ENCODE measurements at places on chromosomes 5 and 9.

- DNase-seq: no peak
These were observed 374.2 kb downstream of the MAN2A1 start for GRCh38 chr5:110063640-110064602.

GRCh38 chr5:147098233-147098790, 136.5 kb upstream of the STK32A start:
- DNase-seq: no peak

DNA sequence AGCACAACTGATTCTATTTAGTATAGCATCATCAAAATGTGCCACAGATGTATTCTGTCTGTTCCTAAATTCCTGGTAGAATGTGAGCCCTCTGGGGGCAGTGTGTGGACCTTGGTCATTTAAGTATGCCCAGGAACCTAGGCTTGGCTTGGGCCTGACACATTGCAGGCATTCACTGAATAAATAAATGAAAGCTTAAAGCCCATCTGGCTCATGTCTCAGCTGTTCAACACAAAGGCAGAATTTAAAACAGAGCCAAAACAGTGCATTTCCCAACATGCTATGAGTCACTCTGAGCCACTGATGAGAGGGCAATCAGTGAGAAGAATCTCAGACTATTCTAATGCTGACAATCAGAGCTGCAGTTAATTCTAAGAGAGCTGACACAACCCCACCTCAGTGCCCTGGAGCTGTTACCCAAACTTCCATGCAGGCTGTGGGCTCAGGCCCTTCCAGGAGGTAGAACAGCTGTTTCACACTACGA, 8.1 kb downstream of the FAM193B start:
- DNase-seq: no peak

DNA sequence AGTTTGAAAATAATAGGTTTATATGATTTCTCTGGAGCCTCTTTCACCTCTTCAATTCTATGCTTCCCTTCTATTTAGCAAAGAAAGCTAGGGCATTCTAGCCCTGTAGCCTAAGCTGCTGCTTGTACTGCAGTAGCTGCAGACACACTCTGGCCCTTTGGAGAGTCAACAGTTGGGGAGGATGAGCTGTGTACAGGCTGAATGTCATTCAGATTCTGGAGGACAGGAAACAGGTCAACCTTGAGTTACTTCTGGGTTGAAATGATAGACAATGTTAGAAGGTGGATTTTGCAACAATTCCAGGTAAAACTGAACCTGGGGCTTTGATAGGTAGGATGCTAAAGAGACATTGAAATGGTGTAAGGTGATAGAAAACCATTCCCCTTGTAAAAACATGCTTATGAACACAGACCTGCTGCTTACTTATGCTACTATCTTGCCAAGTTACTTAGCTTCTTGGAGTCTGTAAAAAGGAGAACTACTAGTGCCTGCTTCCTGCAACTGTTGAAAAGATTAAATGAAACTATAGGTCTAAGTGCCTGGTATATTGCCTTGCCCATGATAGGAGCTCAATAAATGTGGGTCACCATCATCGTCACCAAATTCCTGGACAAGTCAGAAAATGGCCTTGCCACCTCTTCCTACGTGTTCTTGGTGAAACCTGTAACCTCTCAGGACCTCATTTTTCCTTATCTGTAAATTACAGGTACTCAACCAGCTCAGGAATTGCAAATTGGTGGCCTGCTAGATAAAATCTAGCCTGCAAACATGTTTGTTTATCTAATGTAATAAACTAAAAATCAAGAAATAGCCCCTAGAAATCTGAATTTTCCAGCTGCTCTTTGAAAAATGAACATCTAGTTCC, 83.7 kb downstream of the GALNT10 start:
- no peak for DNase-seq

GRCh38 chr9:720239-720881, 121.1 kb upstream of the DMRT1 start:
- no peak for DNase-seq

- DNase-seq: no peak
These were observed 82.8 kb downstream of the PRR16 start for GRCh38 chr5:120546922-120547321.

- DNase-seq: no peak
These were observed 126.7 kb upstream of the SLCO6A1 start for GRCh38 chr5:102625468-102625867.

DNA sequence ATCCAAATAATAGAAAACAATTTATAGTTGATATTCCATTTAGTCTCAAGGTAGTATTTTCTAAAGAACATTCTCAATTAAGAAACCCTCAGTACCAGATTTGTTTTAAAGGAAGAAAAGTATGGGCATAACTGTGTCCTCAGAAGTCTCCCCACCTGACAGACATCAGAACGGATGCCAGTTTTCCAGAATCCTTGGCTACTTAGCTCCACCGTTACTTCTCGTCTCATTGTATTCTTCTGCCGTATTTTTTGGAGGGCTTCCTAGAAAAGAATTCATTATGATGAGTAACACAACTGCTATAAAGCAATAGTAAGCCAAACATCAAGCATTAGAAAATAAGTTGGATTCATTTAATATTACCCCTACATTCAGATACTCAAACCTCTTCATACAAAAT, 67.8 kb downstream of the DROSHA start:
- no peak for DNase-seq

- no peak for DNase-seq
These were observed 411.0 kb downstream of the MAT2B start for GRCh38 chr5:163916376-163916775.

- DNase-seq: no peak
These were observed 3.4 kb downstream of the KIAA1958 start for GRCh38 chr9:112489876-112490666.

DNA sequence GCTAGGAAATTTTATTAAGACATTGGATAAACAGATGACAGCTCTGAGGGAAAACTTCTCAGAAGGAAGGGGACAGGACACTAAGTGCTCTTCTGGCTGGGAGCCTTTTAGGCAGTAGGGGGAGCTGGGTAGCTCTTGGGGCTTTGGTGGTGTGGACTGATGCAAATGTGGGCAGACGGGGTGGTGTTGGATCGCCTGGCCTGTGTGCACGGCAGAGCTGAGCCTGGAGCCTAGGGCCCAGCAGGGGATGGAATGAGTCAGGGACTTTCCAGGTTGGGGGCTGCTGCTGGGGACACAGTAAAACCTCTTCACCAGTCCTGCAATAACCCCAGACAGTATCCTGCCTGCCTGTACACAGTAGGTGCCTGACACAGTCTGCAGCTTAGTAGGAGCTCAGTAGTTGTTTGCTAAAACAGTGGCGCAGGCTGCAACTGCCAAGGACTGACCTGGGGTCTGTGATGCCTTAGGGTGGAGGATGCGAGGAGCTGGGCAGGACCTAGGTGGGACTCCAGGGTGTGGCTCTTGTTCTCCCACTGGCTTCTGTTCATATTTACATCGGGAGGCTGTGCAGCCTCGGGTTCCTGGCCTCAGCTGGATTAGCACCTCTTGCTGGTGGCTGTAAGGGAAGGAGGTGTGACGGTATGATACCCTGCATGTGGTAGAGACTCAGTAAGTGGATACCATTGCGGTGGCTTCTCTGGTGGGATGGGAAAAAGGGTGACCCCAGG, 83.8 kb downstream of the DAB2IP start:
- no peak for DNase-seq

- no peak for DNase-seq
These were observed 134.4 kb downstream of the FGF1 start for GRCh38 chr5:142551338-142552067.

- DNase-seq: no peak
These were observed 36.4 kb downstream of the FSD1L start for GRCh38 chr9:105484226-105484625.

DNA sequence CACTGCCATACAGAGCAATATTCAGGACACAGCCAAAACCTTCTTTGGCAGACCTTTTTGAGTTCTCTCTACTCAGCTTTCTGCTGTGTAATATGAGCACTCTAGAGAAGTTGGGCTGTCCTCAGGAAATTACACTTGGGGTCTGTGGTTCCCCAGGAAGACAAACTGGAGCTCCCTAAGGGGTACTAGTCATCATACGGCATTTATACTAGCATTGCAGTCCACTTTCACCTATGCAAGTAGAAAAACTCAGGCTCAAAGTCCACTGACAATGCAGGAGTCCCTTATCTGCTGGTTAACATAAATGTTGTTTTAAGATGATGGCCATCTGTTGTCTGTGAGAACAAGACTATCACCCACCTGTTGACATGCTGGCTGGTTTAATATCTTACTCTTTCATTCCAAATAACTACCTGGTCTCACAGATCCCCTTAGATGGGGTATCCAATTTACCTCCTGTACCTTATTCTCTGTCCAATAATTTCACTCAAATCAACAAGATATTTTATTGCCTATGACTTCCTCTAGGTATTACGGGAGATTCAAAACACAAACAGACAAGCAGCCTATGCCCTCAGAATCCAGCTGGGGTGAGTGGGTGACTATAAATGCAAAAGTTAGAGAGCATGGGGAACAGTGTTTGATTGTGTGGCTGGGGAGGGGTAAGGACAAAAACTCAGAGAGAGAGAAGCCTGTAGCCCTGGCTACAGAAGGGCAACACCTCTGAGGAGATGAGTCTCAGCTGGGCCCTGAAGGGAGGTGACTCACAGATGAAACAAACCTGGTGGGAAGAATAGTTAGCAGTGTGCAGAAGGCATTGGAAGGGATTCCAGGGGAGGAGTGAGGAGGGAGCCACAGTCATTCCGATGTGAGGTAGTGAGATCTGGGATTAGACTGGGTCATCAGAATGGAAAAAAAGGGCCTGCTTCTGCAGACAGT, 10.2 kb downstream of the DOCK8 start:
- no peak for DNase-seq

- DNase-seq: no peak
These were observed 119.4 kb downstream of the IRX1 start for GRCh38 chr5:3715062-3715461.

GRCh38 chr9:135525241-135526088, 4.2 kb downstream of the LCN1 start:
- DNase-seq: no peak

- no peak for DNase-seq
These were observed 1398.3 kb upstream of the CDH6 start for GRCh38 chr5:29795096-29795652.

GRCh38 chr5:88388476-88389337, 120.1 kb upstream of the TMEM161B start:
- DNase-seq: no peak

DNA sequence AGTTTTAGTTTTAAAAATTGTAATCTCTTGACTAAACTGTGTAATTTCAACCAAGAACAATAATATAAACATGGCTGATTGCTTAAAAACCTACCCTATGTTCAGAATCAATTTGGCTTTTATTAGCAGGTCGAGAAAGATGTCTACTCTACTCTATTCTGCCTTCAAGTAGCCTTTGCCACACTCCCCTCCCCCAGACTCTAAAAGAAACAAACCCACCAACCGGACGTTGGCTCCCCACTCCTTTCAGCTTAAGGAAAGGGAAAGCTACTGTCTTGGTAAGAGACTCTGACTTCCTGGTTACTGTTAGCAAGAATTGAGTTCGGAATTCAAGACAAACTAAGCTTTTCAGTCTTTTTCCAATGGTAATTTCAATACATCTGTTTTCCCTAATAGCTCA, 46.7 kb downstream of the TNFAIP8 start:
- no peak for DNase-seq

DNA sequence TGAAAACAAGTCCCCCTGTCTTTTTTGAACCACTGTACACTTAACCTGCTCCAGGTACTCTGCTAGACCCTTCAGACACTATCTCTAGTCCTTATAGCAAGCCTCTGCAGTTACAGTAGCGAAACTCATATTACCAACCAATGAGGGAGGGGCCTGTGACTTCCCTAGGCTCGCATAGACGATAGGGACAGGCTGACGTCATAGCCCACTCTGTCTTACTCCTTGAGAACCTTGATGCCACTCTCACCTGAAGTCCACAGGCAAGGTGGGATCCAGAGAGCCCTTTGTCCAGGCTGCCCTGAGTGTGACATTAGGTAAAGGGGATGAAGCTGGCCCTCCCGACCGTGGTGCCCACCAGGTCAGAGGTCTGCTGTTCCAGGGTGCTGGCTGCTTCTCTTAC, 65.3 kb downstream of the ACTBL2 start:
- DNase-seq: no peak

DNA sequence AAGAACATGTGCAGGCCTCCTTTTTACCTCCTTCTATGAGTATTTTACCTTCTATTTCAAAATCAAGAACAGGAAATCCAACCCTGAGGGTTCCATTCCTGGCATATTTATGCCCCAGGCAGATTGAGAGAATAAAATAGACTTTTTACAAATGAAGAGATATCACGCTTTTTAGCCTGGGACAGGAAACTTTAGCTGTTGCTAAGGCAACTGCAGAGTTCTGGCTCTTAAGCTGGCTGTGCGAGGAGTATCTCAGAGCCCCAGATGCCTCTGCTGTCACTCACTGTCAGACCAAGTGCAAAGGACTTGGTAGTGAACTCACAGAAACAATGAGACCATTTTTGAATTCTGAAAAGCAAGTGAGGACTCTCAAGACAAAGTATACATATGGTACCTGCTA, 69.5 kb upstream of the HSPB3 start:
- DNase-seq: no peak

DNA sequence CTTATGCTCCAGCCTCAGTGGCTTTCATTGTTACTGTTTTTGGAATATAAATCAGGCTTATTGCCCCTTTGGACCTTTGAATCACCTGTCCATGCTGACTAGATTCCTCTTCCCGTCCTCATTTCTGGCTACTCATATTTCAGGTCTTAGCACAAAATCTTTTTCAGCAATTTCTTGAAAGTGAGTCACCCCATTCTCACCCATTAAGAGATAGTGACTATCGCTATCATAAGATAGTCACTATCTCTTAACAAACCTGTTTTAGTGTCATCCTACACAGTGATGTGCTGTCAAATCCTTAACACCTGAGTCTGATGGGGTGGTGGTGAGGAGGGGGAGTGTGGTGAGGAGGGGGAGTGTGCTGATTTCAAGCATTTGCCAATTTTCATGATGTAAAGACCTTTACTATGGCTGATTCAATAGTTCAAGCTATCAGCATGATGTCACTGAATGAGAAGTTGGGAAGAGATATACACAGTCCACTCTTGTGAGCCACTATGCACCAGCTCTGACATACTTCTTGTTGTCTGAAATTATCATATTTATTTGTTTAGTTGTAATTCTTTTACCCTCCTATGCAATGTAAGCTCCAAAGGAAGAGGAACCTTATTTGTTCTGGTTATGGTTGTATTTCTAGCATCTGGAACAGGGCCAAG, 95.3 kb downstream of the GRIA1 start:
- DNase-seq: no peak

All from GM18507 (cell line).